Activated T-helper 2 cell treated with anti-CD3 and anti-CD28 coated beads, Interferon-gamma antibody, Interleukin-2, Interleukin-4, amounts not matched to agents 10 μg/mL and 5 μg/mL and 100 μg/mL, durations not matched to agents 14 hours and 24 hours and 36 hours (primary cell): ENCODE measurements at places on chromosomes 2 and 18.

DNA sequence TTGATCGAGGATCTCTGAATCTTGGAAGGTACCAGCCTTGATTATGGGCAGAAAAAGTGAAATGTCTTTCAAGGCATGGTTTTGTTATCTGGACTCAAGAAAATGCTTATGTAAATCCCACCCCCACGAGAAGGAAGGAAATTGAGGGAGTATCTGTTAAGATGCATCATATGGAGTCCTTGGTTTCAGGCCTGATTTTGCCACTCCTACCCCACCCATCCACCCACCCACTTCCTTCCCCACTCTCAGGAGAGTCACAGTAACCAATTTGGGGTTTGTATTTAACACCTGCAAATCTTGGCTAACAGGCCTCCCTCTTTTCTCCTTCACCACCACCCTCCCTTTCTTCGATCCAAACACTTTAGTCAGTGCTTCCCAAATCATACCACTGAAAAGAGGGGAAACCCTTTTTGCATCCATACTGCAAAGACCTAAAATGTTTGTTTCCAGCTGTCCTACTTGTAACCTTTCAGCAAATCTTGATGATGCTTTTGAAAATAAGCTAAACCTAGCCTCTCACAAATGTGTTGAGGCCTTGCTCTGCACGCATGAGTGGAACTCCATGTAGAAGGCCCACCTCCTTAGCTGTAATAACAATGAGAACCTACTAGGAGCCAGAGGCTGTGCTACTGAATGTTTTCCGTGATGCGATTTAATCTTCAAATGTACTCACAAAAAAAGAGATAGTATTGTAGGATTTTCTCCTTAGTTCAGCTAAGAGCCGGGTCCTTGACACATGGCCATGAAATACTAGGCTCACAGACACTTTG lies 34.8 kb downstream of the POU3F3 start:
- no peak for DNase-seq

DNA sequence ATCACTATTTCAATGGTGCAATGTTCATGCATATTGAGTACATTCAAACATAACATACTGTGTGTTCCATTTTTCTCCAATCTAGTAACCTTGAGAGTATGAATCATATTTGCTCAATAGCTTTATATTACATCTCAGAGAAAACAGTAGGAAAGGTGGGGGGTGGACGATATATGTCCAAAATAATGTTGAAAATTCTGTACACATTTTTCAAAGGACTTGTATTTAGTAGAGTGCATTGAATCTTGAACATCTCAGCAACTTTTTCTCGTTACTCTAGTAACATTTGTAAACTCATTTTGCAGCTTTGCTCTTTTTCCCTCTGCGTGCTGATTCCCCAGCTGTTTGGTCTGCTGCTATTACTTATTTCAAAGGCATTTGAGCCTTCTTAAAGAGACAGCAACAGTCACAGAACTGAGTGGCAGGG lies 1487.0 kb downstream of the LRP1B start:
- DNase-seq, result no peak

DNA sequence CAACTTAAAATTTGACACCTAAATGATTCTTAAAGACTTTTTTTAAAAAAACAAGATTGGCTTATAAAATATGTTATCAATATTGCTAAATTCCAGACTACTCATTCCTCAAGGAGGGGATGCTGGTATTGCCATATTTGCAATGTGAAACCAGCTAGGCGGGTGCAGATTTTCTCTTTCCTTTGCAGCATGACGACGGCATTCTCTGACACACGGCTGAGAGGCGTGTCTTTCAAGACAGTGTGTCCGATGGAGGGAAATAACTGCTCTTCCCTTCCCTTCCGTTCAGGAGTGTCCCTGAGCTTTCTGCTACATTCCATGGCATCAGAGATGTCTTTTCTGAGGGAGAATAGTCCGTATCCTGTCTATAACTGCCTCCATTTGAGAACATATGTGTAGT lies 38.2 kb upstream of the CNGA3 start:
- DNase-seq, result no peak

- no peak for DNase-seq
Measured at GRCh38 chr18:373780-374179, 105.9 kb upstream of the THOC1 start.

- no peak for DNase-seq
Measured at GRCh38 chr2:178152977-178153376, 40.7 kb downstream of the RBM45 start.
